ENCODE measurements at places on chromosomes 7 and 10.

GRCh38 chr10:5659702-5660528 is 6.5 kb downstream of the ASB13 start:
- no peak for DNase-seq

GRCh38 chr7:103919272-103919868 is 70.1 kb downstream of the RELN start:
- DNase-seq, result no peak

- peak; percentile 29 for DNase-seq
Observed at GRCh38 chr10:112137154-112137987, 46.2 kb downstream of the GPAM start.

DNA sequence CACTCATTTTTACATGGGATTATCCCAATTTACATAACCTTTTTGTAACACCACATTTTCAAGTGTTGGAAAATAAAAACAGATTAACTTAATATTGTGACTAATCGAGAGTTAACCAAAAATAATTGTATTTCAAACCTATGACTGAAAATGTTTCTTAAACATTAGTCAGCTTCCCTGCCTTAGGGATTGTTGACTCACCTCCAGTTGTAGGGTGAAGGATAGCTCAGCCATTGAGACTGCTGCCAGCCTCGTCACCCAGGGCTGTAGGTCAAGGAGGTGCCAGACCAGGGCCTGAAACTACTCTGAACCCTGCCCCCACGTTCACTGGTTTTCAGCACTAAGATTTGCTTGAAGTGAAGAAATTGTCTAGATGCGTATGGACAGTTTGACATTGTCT is 351.2 kb downstream of the GFRA1 start:
- DNase-seq, result no peak

- DNase-seq, result no peak
Observed at GRCh38 chr7:149621776-149622175, 124.2 kb upstream of the ZNF746 start.

DNA sequence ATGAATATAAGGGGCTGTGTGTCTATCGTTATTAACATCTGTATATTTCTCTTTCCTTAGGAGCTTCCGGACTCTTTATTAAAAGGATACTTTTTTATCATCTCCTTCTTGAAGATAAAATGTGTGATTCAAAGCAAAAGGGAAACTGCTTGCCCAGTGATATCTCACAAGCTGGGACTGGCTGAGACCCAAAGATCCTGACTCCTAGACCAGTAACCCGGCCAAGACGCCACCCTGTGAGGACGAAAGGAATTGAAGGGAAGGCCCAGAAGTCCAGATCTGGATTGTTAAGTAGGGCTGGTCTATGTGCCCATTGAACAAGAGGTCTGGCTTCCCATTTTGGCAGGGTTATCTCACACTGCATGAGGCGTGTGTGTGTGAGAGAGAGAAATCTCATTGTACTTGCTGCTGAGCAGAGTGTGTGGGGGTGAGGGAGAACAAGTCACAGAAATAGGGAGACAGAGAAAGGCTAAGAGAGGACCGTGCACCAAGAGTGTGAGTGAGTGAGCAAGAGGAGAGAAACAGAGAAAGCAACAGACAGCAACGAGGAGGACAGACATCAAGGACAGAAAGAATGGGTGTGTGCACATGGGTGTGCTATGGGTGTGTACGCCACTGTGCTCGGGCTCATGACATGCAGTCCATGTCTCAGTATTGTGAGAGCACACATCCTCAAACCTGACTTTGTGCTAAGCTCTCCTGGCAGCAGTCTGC is 75.4 kb downstream of the PLXNA4 start:
- DNase-seq, result no peak

DNA sequence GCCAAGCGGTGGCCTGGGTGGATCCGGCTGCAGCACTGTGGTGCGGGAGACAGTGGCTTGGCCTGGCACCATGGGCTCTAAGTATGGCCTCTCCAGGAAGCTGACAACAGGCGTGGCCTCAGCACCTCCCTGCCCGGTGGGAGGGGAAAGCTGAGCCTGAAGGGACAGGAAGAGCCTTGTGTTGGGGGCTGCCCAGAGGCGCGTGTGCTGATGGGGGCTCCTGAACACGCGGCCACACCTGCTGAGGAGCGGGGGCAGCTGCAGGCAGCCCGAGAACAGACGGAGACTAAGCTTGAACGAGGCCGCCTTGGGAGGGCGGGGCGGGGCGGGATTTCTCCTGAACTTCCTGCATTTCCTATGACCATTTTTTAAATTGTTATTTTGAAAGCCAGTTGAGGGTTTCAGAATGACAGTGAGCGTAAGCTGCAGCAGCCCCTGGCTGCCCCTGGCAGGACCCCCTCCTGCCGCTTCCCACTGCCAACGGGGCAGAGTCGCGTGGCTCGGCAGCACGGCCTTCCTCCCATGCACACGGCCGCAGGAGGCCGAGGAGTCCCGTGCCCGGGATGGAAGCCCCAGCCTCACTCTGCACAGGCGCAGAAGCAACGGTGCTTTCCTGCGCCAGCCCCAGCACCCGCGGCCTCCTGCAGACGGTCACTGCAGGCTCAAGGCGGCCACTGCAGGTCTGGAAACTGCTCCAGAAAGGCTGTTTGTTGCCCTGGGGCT is 43.2 kb downstream of the DPYSL4 start:
- DNase-seq, result no peak

- DNase-seq, result peak; percentile 30
Observed at GRCh38 chr10:6173203-6173602, 29.5 kb upstream of the PFKFB3 start.

GRCh38 chr7:39937366-39938153 is 12.5 kb upstream of the CDK13 start:
- no peak for DNase-seq

- DNase-seq, result peak; percentile 34
Observed at GRCh38 chr7:150451097-150451793, 815 bp downstream of the GIMAP8 start.

DNA sequence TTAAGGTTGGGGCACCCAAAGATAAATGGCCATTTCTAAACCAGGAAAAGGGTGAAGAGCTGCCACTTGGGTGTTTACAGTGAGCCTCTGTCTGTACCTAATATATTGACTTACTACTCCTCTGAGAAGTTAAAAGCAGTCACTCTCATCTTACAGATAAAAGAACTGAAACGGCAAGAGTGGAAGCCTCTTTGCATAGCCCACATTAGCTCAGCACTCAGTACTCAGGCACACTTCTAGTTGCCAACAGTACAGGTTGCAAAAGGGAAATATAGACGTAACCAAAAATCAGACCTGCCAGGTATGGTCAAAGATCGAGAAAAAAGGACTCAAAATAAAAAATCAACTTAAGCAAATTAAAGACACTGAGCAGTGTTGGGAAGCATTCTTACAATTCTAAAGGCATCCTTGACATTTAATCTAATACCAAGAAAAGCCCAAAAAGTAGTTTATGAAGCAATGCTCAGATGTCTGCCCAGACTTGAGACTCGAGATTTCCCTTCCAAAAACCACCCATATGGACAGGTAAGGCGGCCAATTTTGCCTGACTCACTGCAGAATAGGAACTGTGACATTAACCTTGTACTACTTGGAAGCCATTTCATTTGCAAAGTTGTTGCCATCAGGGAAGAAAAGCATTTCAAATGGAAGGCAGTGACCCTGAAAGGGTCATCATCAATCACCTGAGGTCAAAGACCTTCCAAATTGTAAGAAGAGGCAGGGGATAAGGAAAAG is 139.3 kb downstream of the SLC25A13 start:
- DNase-seq, result no peak

- DNase-seq, result no peak
Observed at GRCh38 chr10:93962973-93963372, 30.8 kb upstream of the PLCE1 start.

DNA sequence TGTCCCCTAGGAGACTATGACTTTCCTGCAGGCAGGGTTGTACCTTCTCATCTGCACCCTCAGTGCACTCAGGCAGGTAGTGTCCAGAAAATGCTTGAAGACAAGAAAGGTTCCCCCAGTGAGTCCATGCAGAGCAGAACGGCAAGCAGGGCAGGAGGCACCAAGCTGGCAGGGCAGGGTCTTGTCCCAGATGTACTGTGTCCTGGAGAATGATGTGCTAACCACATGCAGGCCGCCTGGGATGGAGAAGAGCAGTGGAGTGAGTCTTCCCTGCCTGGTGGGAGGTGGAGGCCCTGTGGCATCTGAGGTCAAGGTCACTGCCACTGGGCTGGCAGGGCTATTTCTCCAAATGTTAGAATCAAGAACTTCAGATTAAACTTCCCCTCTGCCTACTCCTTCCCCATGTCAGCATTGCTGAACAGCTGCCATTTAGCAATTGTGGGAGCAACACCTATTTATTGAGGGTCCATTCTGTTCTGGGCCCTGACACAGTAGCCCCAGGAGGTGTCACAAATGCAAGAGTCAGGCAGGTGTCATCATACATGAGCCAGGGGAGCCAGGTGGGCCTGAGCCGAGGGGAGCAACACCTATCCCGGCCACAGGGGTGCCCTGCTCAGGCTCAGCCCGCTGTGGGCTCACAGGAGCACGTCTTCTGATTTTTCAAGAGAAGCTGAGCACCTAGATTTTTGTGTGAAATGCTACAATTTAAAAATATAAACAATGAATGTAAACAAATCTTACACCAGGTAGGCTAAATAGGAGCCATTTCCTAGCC is 34.1 kb downstream of the PTPRE start:
- no peak for DNase-seq

DNA sequence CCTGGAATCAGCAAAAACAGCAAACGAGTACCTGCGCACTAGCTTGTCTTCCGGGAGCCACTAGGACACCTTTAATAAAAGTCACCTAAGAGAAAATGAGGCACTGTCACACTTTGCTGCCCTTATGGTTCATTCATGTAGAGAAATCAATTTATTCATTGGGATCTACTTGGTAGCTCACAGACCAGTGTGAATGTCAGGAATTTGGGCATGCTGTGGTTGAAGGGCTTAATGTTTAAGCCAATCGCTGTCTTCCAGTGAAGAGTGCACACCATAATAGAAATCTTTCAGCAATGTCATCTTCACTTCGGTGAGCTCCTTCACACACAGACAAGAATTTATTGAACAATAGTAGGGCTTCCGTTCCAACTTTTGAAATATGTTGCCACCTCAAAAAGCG is 65.1 kb downstream of the MARCHF5 start:
- DNase-seq, result no peak

GRCh38 chr10:88978463-88978862 is 12.1 kb upstream of the FAS start:
- DNase-seq, result no peak

- DNase-seq, result no peak
Observed at GRCh38 chr10:102065561-102066398, 631 bp downstream of the HPS6 start.

- DNase-seq, result no peak
Observed at GRCh38 chr10:110461088-110461487, 36.6 kb upstream of the DUSP5 start.

DNA sequence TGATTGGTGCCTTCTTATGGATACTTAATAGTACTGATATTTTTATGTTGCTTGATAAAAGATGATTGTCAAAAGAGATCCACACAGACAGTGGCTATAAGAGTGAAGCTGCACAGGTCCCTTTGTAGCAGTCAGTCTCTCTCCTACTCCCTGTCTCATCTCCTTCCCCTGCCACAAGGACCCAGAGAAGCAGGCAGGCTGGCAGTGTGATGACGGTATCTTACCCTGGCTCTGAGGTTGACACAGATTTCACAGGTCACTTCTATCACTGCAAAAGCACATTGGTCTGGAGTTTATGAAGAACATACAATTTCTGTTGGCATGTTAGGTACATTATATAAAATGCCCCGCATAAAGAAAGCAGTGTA is 64.4 kb upstream of the AHR start:
- DNase-seq, result peak; percentile 5

- no peak for DNase-seq
Observed at GRCh38 chr7:51602376-51602775, 285.8 kb upstream of the COBL start.

- no peak for DNase-seq
Observed at GRCh38 chr7:77885155-77885554, 86.6 kb downstream of the PHTF2 start.

DNA sequence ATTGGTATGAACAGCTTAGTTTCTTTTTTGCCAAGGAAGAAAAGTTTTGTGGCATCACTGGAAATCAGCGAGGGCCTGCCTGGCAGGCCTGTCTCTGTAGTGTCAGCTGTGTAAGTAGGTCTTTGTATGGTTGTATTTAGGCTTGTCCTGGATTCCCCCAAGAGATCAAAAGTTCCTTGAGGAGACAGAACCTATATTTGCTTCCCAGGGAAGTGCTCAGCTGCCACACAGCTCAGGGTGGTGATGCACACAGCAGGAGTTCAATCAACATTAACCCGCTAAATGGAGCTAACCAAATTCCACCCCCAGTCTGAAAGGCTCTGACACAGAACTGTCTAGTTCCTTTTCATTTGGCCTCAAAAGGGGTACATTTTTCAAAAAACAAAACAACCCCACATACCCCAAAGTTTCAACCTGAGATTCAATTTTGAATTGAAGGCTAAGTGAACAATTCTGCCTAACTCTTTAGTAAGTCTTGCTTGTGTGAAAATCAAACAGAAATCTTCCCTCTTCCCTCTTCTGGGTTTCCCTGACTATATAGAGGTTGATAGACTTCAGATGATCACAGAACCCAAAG is 124.4 kb downstream of the CLEC2L start:
- no peak for DNase-seq

DNA sequence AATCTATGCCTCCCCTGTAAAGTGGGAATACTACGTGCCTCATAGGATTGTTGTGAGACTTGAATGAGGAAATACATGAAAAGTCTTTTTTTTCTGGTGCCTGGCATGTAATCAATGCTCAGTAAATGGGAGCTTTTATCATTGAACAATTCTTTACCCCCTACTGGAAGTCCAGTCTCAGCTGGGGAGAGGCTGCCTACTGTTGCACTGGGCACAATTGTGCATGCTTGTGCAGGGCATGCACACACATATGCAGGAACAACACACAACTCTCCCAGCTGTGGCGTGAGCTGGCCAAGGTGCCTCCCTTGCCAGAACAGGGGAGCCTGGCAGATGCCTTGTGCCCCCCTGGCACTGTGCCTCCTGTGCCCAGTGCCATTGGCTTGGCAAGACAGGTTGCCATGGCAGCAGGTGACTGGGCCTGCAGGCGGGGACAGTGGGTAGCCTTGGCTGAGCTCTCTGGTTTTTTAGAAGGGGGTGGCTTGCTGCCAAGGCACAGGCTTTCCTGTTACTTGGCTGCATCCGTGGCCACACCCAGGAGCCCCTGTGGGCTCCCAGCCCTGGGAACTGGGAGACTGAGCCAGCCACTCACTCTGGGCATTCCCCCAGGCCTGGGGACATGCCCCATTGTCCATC is 16.1 kb upstream of the PALD1 start:
- DNase-seq, result no peak

- DNase-seq, result no peak
Observed at GRCh38 chr10:49324711-49325110, 25.7 kb downstream of the C10orf71 start.

- no peak for DNase-seq
Observed at GRCh38 chr7:70457883-70458680, 673.9 kb upstream of the GALNT17 start.

DNA sequence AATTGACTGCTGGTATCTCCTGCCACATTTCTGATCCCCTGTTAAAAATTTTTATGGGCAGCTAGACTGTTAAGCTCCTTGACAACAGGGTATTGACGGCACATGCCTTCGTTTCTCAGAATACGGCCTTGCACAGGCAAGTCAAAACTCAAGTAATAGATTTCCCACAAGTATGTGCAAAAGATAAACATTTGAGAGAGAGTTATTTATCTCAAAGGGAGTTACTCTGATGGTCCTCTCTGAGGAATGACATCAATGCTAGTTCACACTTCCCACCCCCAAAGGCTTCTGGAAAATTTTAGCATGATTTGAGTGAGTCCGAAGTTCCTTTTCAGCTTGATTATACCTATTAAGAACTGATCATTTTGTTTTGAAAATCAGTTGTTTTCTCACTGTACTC is 71.9 kb downstream of the JCAD start:
- DNase-seq, result no peak

- no peak for DNase-seq
Observed at GRCh38 chr7:20236043-20236442, 18.9 kb upstream of the MACC1 start.

- no peak for DNase-seq
Observed at GRCh38 chr7:151948039-151948438, 8.2 kb upstream of the GALNTL5 start.
